ENCODE measurements at places on chromosomes 7 and 10.

DNA sequence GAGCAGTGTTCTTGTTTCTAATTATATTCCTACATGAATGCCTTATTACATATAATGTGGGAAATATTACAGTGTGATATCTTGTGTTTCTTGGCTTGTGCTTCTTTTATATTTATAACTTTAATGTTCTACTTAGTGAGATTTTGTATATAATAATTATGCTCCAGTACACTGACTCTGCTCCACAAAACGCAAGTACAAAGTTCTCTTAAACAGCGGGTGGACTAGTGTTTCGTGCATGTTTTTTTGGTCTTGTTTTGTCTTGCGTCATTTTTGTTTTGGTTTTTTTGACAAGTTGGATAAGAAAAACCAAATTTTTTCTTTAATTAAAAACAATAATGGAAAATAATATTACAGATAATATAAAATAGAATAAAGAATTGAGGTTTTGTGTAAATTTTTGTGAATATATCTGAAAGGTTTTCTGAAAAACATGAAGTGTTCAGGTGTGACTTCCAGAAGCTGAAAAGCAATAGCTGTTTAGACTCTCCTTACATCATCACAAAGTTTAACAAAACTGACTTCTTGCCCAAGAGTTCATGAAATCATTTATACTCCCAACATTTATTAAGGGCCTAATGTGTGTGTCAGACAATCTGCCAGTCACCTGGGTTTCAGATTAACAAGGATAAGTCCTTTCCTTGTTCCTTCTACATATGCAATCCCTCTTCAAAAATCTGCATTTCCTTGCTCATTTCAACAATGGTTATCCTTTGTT is 331.8 kb downstream of the LRRTM3 start:
- DNase-seq = no peak

- no peak for DNase-seq
These were observed 348.7 kb upstream of the HPS1 start for GRCh38 chr10:98795467-98795866.

GRCh38 chr7:8637322-8637721 is 203.9 kb downstream of the NXPH1 start:
- no peak for DNase-seq

DNA sequence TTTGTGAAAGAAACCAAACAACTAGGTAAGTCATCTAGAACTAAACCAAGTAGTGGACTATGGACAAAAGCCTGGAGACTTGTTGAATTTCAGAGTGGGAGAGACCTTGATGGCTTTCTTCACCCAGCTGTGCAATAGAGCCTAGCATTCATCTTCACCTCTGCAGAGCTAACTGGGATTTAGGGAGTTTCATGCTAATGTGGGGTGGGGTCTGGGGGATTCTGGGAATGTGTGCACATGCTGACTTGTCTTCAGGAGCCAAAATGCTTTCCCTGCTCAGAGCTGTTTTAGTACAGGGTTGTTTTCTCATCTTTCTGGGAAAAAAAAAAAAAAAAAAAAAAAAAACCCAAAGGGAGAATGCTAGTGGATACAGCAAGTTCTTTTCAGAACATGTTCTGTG is 81.3 kb upstream of the ARHGAP21 start:
- DNase-seq = no peak

GRCh38 chr7:139180700-139181311 is 50.2 kb upstream of the UBN2 start:
- no peak for DNase-seq

DNA sequence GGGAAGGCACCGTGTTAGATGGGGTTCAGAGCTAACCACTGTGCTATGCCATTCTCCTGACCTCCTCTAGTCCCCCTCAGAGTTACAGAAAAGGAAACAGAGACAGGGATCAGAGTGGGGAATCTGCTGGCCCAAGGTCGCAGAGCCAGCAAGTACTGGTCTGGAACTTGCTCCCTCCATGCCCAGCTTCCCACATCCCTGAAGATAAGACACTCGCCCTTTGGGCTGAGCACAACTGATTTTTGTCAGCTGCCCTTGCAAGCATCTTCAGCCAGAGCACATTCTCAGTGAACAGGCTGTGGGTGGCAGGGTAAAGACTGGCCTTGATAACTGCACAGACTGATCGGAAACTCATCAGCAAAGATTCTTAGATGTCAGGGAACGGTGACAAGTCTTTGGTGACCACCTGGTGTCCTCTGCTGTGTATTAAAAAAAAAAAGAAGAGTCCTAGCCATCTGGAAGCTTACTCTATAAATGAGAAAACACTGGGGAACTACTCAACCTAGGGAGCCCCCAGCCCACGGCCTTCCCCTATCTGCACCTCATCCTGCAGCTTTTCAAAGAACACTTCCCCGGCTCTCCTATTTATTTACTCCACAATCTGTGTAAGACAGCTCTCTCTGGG is 1.3 kb upstream of the SORBS1 start:
- no peak for DNase-seq

GRCh38 chr7:50657341-50657873 is 92.2 kb upstream of the DDC start:
- no peak for DNase-seq

GRCh38 chr7:41438705-41439514 is 264.0 kb downstream of the INHBA start:
- no peak for DNase-seq

DNA sequence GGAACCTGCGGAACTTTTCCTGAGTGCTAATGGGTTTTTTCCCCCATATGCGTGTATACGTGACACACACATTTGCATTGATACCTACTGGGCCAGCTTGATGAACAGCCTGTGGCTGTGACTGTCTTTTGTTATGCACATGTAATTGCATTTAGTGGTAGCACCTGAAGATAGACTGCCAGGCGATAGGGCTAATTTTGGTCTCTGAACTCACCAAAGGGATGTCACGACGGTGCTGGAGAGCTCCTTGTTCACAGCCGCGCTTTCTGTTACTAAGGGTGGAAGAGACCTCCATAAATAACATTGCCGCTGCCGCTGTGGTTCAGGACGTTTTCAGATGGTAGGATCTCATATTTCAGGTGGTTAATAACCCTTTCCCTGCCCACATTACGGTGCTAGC is 133.2 kb downstream of the CAMK1D start:
- no peak for DNase-seq

DNA sequence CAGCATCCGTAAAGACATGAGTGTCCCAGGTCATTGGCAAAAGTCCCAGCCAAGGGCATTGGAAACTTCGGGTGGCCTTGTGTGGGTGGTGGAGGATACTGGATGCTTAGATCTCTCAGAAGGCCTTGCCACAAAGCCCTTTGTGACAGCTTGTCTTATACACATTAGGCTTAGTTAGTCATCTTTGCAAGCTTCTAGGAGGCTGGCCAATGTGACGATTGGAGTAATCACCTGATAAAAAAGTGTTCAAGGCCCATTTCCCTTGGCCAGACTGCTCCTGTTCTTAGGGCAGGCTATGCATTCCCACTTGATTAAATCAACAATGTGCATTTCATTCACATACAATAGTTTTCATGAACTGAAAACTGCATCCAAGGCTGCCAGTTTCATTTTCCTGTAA is 26.9 kb downstream of the NPS start:
- no peak for DNase-seq

DNA sequence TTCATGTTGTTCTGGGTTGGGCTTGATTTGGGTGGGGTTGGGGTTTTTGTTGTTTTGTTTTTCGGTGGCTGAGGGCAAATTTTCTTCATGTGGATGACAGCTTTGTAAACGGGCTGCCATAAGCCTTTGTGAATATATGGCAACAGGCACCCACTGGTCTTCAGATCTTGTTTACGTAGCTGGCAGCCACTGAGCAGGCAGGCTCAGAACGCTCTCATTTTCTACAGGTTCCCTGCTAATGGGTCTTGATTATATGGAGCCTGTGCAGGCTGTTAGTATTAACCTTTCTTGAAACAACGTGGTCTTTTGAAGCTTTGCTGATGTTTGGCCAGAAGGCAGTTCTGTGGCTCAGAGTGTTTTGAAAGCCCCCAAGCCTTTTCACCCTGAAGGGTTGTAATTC is 199.7 kb downstream of the TNS3 start:
- no peak for DNase-seq

All from T follicular helper cell (primary cell).